Activated T-cell treated with anti-CD3 and anti-CD28 coated beads for 24 hours (primary cell): ENCODE measurements at places on chromosomes 3 and 15.

GRCh38 chr3:189530822-189531221 lies 100.4 kb upstream of the TP63 start:
- no peak for DNase-seq

DNA sequence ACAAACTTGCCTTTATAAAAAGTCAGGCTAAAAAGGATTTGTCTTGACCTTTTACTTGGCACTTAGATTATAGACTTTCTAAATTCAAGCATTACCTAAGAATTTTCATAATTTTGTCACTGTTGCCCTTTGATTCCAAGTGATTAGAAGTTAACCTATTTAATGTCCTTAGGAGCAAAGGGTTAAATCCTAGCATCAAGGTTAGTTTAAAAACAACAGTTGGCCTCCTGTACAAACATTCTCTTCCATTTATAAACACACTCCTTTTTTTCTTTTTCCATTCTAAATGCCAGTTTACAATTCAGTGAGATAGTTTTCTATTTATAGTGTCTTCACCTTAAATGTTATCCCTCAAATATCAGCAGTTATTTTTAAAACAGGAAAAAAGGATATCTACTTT lies 18.4 kb upstream of the SPPL2A start:
- no peak for DNase-seq

GRCh38 chr15:39403640-39404117 lies 177.2 kb upstream of the THBS1 start:
- DNase-seq: no peak

DNA sequence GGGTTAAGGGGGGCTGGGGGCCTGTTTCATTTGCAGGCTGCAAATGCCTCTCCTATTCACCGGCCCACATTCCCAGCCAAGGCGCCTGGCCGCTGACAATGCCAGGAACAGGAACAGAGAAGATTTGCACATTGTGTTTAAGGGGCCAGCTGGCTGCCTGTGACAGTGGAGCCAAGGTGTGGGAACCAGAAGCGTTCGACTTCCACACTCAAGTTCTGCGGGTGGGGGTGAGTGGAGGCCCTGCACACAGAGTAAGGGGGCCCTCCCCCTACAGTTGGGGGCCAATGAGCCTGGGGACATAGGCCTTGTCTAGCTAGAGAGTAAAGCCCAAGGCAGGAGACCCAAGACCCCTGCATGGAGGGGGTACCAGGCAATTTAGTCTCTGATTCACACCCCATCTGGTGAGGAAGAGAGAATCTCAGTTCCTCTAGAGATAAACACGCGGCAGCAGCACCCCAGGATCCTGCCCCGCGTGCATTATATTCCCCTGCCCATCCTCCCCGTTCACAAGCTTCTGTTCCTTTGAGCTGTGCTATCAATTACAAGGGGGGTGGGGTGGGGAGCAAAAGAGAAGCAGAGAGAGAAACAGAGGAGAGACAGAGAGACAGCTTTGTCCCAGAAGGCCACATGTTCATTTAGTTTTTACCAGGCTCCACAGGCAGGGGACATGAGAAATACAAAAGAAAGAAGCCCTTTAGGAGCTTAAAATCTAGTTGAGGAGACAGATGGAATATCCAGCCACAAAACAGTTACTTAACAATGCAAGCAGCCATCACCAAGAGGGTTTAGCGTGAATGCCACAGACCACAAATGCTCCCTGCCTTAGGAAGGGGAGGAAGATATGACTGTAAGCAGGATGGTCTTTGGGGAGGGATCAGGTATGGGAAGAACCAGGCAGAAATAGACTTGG lies 9.2 kb downstream of the IGDCC3 start:
- no peak for DNase-seq

GRCh38 chr3:149371723-149372114 lies 5.7 kb downstream of the TM4SF1 start:
- no peak for DNase-seq

GRCh38 chr3:157618075-157618760 lies 115.0 kb upstream of the VEPH1 start:
- no peak for DNase-seq

- DNase-seq: no peak
Measured at GRCh38 chr3:32498252-32498651, 4.4 kb downstream of the CMTM6 start.

DNA sequence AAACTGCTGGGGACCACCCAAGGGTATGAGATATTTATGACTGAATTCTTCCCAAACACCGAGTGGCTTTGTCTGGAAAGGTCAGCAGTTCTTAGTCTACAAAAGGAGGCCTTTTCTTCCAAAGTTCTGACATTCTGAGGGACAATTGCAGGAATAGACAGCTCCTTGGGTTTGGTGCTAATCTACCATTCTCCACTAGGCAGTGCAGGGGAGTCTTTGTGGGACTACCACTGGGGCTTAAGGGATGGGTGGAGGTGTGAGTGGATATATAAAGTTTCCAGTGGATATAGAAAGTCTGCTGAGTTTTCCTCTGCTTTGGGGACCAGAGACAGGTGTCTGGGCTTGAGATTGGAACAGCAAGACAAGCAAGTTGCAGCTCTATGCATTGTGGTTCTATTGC lies 62.7 kb downstream of the EXOG start:
- no peak for DNase-seq

DNA sequence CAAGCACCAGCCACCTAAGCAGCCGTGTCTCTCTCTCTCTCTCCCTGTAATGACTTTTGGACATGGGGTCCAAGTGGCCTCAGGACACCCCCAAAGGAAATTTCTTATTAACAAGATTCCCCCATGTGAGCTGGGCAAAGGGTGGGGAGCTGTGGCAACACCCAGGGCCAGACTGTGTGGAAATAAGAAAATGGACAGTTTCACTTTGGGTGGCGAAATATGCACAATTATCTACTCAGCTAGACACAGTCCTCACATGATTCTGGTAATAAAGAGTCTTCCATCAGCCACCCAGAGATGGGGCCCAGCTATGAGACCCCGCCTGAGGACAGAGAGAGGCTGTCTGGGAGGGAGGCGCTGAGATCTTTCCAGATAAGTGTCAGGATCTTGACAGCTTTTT lies 96.8 kb upstream of the TPM1 start:
- DNase-seq: no peak

DNA sequence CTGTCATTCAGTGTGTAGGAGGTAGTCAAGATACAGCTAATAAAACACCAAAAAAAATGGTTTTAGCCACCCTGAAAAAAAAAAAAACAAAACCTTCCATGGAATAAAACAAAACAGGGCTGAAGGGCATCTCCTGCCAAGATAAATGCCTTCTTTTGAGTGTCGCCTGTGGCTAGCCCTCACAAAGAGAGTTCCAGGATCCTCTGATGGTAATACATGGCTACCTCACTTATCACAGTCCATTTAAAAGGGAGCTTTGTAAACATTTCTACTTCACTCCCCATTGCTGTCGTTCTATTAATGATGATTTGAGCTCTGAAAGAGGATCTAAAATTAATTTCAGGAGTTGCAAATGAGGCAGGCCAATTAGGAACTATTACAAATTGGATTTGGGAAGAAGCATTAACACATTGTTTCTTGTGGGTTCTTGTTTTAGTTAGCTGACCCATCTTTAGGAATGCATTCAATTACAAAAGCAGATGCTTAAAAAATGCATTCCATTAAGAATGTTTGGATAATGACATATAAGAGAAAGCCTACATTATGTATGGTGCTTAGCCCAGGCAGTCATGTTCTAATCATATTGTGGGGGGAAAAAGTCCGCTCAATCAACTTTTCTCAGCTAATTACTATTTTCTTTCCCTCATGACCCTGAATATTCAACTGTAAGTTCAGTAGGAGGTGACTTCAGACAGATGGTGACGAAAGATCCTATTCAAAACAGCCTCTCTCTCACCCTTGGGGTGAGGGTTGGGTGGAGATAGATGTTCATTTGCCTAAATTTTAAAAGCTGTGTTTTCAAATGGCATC lies 255.1 kb upstream of the WNT5A start:
- DNase-seq: no peak

DNA sequence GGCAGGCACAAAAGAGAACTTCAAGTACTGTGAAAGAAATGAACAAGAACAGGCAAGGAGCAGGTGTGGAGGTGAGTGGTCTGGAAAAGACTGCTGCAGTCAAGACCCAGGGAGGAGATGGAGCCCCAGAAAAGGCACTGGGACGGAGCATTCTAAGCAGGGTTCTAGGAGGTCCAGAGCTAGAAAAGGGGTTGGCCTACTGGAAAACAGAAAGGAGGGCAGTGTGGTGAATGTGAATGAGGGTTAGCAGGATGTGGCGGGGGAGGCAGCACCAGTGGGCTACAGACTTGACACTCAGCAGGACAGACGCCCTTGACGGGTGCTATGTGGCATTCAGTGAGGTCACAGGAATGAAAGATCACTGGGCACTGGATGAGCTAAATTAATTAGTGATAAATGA lies 75.7 kb downstream of the SENP2 start:
- DNase-seq: no peak

DNA sequence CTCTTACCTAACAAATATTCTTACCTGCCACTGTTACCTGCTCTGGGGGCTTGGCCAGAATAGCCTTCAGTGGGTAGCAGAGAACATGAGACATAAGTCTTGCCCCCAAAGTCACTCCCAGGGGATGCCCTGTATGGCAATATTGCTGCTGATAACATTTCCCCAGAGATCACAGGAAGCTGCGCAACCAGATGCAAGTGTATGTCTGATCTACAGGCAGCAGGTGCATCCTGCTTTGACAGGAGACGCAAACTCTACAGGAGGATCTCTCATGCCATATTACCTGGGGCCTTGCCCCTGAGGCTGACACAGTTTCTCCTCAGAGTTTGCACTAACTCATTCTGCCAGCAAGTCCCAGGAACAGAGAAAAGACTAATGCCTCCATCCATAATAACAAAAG lies 174.4 kb upstream of the LPP start:
- no peak for DNase-seq

DNA sequence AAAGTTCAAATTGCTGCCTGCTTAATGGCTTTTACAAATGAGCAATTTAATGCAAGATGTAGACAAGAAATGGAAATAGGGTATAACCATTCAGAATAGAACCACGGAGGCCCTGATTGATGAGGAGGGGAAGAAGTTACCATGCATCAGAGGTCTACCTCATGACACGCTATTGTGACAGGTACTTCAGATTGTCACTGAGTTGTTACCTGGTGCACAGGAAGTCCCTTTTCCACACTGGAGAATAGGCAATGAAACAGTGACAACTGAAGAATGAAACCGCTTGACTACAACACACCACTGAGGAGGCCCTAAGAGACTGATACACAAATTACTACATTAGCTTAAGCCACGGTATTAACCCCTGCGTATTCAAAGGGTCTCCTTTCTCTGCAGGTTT lies 251.2 kb downstream of the RYR3 start:
- DNase-seq: no peak

- no peak for DNase-seq
Measured at GRCh38 chr3:18100121-18100520, 325.0 kb downstream of the SATB1 start.

GRCh38 chr15:69734699-69735098 lies 282.1 kb downstream of the RPLP1 start:
- DNase-seq: no peak

DNA sequence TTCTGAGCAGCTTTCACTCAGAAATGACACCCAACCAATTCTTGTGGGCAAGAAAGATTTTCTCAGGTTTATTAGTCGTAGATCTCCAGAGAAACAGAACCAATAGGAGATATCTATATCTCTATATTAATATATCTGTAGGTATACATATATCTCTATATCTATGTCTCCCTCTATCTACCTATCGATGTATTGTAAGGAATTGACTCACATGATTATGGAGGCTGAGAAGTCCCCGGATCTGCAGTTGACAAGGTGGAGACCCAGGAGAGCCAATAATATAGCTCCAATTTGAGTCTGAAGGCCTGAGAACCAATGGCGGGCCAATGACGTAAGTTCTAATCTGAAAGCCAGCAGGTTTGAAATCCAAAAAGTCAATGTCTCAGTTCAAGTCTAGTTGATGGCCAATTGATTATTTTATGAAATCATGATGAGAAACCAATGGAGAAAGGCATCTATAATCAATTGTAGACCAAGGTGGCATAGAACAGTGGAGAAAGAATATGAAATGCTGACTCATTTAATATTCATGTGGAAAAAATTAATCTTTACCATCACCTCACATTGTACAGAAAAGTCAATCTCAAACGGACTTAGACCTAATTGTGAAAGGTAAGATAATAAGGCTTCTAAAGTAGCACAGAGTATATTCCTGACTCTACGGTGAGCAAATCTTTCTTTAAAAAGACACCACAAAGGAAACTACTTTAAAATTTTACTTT lies 65.6 kb upstream of the CHRNA7 start:
- DNase-seq: no peak

DNA sequence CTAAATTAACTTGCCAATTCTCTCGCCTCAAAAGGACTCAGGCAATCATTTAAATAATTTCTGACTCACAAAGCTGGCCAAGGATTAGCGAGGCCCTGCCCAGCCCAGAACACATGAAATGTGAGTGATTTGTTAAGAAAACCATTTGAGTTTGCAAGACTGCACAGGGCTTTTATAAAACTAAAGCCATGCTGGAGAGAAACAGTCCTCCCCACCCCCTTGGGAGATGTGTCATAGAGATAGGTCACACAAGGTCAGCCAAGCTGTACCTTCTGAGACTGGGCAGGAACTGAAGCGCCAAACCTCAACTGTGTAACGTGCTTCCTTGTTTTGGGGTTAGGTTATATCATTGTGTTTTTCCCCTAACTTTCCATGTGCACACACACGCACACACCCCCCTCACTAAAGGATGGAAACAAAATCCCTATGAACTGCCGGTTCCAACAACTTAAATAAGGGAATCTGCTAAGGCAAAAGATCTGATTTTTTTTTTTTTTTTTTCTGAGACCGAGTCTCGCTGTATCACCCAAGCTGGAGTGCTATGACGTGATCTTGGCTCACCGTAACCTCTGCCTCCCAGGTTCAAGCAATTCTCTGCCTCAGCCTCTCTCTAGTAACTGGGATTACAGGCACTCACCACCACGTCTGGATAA lies 8.1 kb downstream of the SPATA12 start:
- DNase-seq: no peak

GRCh38 chr3:153144071-153144470 lies 18.0 kb upstream of the RAP2B start:
- no peak for DNase-seq

DNA sequence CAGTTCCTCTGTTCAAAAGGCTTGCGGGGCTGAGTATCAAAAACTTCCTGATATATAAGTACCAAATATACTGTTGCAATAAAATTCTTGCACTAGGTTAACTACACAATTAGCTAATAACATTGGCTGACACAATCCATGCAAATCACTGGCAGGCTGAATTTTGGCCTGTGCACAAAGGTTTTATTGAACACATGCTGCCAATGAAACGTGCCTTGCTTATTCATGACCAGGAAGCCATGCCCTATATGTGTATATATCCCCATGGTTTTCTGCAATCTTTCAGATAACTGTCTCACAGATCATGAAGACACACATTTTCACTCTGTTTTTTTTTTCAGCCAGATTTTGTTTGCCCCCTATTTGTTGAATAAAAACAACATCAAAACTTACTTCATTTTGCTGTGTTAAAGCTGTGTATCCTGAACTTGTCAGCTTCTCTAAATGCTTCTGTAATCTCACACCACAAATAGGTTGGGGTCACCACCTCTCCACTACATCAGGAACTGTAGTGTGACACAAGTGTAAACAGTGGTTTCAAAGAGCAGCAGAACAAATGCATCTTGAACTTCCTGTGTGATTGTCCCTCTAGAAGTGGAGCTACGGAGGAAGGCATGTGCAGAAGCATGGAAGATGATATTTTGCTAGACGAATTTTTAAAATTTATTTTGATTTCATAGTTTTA lies 920.7 kb upstream of the NR2F2 start:
- no peak for DNase-seq

- no peak for DNase-seq
Measured at GRCh38 chr3:8837162-8837561, 67.7 kb upstream of the OXTR start.
